ENCODE measurements at places on chromosomes 11 and 22.

- peak; percentile 69 for DNase-seq
Measured at GRCh38 chr11:12235947-12236743, 125.8 kb downstream of the MICAL2 start.

- DNase-seq = no peak
Measured at GRCh38 chr11:116294630-116295029, 478.2 kb downstream of the BUD13 start.

DNA sequence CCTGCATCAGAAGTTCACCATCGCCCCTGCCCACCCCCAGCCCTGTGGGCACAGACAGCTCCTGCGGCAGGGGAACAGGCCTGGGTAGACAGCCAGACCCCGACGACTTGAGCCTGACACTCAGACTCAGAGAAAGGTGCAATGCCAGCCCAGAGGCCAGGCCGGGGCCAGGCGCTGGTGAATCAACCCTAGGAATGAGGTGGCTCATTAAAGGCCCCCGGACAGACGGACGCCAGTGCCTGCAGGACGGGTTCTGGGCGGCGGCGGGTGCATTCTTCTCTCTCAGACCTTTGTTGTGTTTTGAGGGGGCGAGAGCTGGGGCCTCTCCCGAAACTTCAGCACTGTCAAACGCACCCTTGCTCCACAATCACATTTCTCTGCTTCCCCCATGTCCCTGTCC is 5.6 kb downstream of the OVOL1 start:
- no peak for DNase-seq

GRCh38 chr11:65866509-65867283 is 5.9 kb downstream of the EFEMP2 start:
- DNase-seq = no peak

GRCh38 chr22:29635734-29636357 is 32.4 kb downstream of the NF2 start:
- DNase-seq = peak; percentile 28

- no peak for DNase-seq
Measured at GRCh38 chr11:106879832-106880546, 138.3 kb downstream of the GUCY1A2 start.

DNA sequence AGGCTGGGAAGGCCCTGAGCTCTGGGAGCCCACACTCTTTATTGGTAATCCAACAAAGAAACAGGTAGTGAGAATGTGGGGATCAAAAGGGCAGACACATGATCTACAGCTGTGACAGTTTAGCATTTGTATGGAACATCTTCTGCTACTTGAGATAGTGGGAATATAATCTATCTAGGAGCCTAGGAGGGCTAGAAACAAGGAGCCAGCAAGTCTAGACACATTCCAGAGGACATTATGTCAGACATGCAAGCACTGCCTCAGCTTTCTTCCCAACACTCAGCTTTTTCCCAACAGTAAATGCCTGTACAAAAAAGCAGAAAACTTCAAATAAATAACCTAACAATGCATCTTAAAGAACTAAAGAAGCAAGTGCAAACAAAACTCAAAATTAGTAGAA is 1150.6 kb upstream of the RAG2 start:
- no peak for DNase-seq

DNA sequence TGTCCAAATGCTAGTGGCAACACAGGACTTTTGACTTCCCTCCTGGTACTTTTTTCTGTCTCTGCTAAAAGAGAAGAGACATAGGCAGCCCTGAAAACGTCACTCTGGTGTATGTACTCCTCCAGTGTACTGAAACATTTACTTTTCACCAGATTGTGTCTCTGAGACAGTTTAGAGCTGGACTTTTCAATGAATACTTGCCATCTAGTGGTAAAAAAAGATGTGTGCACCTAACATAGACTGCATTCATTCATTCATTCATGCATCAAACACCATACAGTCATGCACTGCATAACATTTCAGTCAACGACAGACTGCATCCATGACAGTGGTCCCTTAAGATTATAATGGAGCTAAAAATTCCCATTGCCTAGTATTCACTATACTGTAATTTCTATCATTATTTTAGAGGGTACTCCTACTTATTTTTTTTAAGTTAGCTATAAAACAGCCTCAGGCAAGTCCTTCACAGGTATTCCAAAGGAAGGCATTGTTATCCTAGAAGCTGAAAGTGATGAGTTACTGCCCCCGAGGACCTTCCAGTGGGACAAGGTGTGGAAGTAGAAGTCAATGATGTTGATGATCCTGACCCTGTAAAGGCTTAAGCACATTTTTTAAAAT is 186.2 kb downstream of the SPON1 start:
- peak; percentile 12 for DNase-seq

DNA sequence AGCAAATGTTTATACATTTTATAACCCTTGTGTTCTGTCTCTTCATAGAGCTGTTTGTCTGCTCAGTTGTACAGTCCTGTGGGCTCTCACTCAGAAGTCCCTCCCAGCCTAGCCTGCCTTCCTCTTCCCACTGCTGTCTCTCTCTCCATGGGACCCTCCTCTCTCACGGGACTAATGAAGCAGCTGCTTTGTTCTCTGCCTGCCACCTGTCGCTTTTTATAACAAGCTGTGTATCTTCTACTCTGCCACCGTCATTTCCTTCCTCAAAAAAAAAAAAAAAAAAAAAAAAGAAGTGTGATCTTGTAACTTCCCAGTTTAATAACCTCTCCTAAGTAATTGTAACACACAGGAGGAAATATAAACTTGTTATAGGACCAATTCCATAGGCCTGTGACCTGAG is 92.2 kb upstream of the ALKBH3 start:
- no peak for DNase-seq

GRCh38 chr11:9530901-9531625 is 42.4 kb upstream of the WEE1 start:
- no peak for DNase-seq

- no peak for DNase-seq
Measured at GRCh38 chr11:70732881-70733196, 334.5 kb downstream of the CTTN start.

DNA sequence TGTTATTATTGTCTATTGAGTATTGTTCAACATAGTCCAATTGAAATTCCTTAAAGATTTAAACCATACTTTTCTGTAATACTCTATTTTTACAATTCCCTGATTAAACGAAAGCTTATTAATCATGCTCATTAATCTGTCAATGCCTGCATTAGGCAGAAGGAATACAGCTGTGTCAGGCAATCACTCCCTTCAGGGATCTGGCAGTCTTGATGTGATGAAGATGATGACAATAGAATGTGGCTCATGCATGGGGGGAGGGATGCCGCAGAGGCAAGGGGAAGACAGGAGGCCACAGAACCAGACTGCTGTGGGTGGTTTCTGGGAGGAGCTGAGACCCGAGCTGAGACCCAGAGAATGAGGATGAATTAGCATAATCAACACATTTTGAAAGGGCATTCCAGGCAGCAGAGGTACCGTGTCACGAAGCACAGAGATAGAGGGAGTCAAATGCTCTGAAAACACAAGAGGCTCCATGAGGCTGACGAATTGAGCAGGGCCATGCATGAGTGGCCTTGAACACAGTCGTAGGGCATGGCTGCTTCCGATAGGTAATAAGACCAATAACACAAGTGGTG is 1075.5 kb downstream of the OPCML start:
- DNase-seq = no peak

- peak; percentile 64 for DNase-seq
Measured at GRCh38 chr22:43090130-43090789, 1.1 kb upstream of the TTLL1 start.

DNA sequence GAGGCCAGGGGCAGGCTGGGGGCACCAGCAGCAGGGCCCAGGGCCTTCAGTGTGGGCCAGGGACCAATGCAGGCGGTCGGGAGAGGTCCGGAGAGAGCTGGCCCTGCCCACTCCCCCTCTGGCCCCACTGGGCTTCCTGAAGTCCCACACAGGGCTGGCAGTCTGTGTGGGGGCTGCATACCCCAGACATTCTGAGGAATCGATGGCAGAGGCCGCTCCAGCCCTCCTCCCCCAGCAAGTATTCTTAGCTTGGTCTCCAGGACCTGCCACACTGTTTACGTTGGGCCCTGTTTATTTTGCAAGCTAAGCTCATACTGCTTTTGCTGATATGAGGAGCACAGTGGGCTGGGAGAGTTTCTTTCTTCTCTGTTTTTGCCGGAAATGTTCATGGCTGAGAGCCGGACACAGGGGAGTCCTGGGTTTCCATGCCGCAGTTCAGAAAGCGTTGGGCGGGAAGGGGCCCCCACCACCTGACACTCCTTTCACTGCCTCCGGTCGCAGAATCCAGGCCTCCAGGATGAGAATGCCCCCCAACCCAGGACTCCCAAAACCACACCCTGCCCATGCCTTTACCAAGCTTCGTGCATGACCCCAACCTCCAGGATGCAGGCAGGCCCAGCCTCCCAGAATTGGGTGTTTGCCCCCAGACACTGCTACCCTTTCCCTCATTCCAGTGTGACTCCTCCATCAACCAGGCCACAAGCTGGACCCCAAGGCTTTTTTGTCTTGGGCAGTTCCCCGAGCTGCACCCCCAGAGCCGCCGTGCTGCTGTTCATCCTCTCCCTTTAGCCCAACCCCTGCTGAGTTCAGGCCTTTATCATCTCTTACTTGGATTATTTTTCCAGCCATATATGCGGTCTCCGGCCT is 81.8 kb upstream of the KCNQ1OT1 start:
- DNase-seq = no peak

- DNase-seq = no peak
Measured at GRCh38 chr11:31968461-31969358, 122.2 kb upstream of the RCN1 start.

DNA sequence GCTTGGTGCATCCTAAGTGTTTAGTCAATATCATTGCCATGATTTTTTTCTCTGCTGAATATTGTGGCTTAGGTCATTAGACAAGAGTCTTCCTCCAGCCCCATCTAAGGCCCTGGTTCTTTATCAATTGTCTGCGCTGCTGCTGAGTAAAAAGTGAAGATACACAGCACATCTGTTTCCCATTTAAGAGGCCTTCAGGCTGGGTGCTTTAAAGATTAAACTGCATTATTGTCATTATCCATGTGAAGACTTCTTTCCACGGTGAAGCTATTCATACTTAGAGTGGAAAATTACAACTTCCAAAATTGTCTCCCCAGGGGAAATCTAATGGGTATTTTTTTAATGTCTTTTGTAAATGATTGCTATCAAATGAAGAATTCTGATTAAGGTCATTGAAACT is 719.8 kb upstream of the LRRC4C start:
- no peak for DNase-seq

DNA sequence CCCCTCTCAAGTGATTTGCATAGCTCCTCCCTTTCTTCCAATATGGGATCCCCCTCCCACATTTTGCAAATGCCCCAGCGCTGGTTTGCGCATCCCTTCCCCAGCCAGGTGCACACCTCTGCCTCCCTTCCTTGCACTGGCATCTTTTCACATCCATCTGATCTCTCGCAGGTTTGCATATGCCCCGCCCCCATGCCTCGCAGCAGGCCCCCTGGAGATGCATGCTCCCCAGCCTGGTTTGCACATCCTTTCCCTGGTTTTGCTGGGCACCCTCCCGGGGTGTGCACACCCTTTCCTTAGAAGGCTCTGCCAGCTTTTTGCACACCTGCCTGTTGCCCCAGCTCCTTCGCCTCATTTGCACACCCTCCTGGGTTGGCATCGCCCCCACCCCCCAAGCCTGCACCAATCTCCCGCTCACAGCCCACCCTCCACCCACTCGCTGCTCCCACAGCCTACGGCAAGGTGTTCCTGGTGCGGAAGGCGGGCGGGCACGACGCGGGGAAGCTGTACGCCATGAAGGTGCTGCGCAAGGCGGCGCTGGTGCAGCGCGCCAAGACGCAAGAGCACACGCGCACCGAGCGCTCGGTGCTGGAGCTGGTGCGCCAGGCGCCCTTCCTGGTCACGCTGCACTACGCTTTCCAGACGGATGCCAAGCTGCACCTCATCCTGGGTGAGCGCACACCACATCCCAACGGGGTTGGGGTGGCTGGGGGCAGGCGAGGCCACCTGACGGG is 917 bp downstream of the RPS6KA4 start:
- no peak for DNase-seq

GRCh38 chr11:2207212-2207611 is 35.6 kb upstream of the TH start:
- no peak for DNase-seq

GRCh38 chr11:65915101-65915820 is 3.6 kb downstream of the C11orf68 start:
- no peak for DNase-seq

DNA sequence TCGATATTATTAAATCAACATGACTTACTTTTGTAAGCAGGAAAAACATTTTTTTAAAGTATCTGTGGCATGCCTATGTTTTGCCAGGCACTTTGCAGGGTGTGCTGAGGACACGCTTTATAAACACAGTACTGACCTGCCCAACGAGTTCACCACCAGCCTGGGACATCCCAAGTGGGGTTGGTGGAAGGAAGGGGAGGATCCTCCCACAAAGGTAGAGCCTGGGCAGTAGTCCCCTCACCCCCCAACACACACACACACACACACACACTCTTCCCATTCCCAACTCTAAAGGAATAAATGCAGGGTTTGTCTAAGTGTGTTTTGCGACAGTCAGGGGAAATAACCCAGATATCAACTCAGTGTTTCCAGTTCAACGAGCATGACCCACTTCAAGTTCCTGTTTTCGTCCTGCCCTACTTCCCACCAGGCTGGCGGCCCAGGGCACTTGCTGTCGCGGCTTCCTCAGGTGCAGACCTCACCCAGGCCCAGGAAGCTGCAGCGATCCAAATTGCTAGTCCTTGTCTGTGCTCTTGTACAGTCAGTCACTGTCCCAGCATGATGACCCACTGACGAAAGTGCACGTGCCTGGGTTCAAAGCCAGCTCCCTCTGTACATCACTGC is 3.1 kb downstream of the CERK start:
- peak; percentile 31 for DNase-seq

All from KG1 (cell line).